ENCODE measurements at places on chromosomes 12 and 14.
A peak's percentile ranks its signal among the peaks of the same experiment; 100 is the strongest.

- no peak for DNase-seq
Observed at GRCh38 chr12:94141004-94141764, 7.2 kb upstream of the PLXNC1 start.

GRCh38 chr12:12612358-12612757 lies 682 bp downstream of the CREBL2 start:
- DNase-seq, result peak; percentile 58

- peak; percentile 13 for DNase-seq
Observed at GRCh38 chr12:43912859-43913258, 77.0 kb downstream of the TMEM117 start.

DNA sequence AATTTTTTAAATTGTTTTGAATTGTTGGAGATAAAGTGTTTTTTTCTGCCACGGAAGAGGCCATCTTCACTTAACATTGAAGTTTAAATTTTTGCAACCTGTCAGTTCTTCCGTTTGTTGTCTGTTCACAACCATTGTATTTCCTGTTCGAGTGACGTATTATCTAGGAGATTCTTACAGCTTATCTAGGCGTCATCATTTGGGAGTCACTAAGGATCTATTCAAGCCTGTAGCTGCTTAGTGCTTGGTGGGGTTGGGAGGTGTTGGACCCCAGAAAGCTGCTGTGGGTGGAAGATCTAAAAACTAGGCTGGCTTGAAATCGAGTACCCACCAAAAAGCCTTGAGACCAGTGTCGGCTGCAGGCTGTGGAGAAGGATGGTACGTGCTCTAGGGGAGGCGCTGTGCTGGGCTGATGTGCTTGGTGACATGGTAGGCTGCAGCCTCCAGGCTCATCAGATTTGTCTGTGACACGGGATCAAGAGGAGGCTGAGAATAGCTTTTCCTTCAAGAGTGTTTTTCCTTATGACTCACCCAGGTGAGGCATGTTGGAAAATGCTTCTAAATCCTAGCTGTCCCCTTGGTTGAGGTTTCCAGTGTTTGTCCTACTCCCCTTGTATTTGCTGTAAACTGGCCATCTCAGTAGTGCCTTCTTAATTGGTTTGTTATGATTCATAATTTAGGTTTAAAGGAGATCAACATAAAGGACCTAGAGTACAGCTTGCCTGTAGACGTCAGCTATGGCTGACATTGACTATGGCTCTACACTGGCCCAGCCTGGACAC lies 57.8 kb downstream of the ATG14 start:
- DNase-seq, result no peak

All from AG20443 (cell line).